ENCODE measurements at places on chromosomes 2 and 18. TPM values are rescaled to one million over a fixed set of nuclear protein-coding genes. Genes with fewer than 3 reads are reported as not detected.

The DAW1 gene
- polyA plus RNA-seq: 0.21 TPM

The LONRF2 gene
- polyA plus RNA-seq: 5.7 TPM

The LNPK gene
- polyA plus RNA-seq: 8.8 TPM

The RIT2 gene
- polyA plus RNA-seq: not detected

The KCNG3 gene
- not detected for polyA plus RNA-seq

The ARHGAP28 gene
- polyA plus RNA-seq: 0.65 TPM

The ACMSD gene
- polyA plus RNA-seq: not detected

The CCL20 gene
- polyA plus RNA-seq: 0.36 TPM

The ABCG5 gene
- polyA plus RNA-seq: 0.08 TPM

DNA sequence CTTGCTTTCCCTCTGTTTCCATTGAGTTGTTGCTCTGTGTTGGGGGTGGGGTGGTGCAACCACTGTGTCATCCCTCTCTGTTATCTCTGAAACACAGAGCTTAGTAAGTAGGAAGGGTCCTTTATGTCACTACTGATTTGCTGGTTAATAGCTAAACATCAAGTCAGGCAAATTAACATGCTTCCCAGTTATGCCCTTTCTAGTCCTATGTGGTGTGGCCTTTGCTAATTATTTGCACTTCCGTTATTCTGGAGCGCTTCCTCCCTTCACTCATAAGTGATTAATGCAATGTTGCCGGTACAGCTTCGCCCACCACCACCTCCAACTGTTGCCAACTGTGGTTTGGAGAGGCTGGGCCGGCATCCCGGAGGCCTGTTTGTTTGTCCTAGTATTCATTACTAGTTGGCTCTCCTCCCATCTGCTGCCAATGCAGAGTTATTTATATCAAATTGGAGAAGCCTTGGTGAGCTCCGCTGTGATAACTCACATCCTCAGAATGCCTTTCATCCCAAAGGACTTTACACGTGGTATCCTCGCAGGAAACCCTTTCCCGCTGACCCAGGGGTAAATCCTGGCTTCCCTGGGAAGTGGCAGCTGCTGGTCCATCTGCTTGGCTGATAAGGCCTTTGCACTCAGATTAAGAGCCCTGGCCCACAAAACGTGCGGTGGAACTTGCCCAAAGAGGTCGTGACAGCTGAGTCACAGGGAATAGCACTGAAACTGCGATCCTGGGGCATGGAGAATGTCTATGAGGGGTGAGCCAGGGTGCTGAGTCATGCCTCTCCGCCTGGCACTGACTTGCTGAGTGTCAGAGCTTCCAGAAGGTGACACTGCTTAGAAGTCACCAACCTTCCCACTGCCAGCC is 72.0 kb upstream of the ZCCHC2 start:
- DNase-seq: peak; percentile 92
- no peaks in the 10 kb centered on the region for H3K36me3 ChIP-seq
- H3K27me3 ChIP-seq: no peaks in the 10 kb centered on the region

DNA sequence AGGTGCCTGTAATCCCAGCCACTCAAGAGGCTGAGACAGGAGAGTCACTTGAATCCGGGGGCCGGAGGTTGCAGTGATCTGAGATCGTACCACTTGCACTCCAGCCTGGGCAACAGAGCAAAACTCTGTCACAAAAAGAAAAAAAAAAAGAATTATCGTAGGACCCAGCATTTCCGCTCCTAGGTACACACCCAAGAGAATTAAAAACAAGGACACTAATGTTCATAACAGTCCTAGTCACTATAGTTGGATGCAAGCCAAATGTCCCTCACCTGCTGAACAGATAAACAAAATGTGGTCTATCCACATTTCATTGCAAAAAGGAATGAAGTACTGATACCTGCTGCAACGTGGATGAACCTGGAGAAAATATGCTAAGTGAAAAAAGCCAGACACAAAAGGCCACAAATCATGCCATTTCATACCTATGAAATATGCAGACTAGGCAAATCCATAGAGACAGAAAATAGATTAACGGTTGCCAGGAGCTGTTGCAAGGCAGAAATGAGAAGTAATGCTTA is 21.2 kb downstream of the ADRA2B start:
- H3K4me1 ChIP-seq: peaks cover 8% of the 10 kb centered on the region
- H3K36me3 ChIP-seq: no peaks in the 10 kb centered on the region
- H3K27ac ChIP-seq: no peak overlapping the region

DNA sequence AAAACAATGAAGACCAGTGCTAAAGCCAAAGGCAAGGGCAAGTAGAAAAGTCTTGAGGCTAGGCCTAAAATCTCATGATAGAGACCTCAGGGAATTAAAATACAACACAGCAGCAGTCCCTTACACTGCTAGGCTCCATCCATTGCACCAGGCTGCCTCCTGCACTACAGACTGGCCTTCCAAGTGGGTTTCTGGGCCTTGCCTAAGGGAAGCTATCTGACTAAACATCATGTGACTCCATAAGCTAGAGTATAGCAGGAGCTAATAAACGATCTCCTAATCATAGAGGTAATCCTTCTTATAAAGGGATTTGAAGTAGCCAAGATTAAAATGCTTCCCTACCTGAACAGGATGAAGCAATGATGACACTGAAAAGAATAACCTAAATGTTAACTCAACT is 77.6 kb upstream of the NFU1 start:
- no peak overlapping the region for H3K4me3 ChIP-seq
- DNase-seq: no peak

DNA sequence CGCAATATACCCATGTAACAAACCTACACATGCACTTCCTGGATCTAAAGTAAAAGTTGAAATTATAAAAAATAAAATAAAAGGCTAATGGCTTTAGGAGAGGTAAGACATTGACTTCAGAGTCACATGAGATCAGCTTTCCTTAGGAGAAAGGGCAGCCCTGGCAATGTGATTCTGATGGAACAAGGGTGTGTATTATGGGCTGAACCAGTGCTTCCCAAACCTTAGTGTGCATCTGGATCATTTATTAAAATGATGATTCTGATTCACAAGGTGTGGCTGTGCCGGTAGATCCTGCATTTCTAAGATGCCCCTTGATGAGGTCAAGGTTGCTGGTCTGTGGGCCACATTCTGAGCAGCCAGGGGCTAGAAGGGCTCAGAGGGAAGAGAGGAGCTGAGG is 42.6 kb downstream of the LAMA3 start:
- H3K4me1 ChIP-seq: no peaks in the 10 kb centered on the region
- no peak overlapping the region for H3K27ac ChIP-seq
- DNase-seq: no peak
- no peak overlapping the region for H3K4me3 ChIP-seq
- H3K27me3 ChIP-seq: no peaks in the 10 kb centered on the region
- H3K36me3 ChIP-seq: no peaks in the 10 kb centered on the region

DNA sequence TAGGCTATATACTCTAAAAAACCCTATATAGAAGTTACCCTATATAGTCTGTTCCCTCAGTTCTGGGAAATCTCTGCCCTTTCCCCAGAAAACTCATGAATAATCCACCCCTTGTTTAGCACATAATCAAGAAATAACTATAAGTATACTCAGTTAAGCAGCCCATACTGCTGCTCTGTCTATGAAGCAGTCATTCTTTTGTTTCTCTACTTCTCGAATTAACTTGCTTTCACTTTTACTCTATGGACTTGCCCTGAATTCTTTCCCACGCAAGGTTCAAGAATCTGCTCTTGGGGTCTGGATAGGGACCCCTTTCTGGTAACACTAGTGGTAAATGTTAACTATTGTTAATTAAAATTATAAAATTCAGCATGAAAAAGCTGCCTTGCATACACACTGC is 17.4 kb upstream of the AP1S3 start:
- H3K27me3 ChIP-seq: no peaks in the 10 kb centered on the region
- DNase-seq: no peak
- H3K27ac ChIP-seq: no peak overlapping the region
- H3K4me3 ChIP-seq: no peak overlapping the region
- no peaks in the 10 kb centered on the region for H3K4me1 ChIP-seq

DNA sequence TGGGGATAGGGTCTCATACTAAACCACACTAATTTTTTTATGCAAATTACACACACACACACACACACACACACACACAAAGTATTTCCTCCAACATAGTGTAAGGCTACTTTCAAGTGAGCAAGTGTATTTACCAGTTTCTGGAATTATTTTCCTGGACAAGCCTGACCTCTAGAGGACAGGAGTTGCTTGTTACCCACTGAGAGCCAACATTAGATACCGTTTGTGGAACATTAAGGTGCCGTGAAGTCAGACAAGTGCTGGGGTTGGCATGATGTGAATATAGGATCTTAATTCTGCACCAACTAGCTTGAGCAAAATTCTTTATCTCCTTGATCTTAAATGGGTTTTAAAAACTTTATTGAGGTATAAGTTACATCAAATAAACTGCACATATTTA is 39.3 kb upstream of the SERPINB2 start:
- no peaks in the 10 kb centered on the region for H3K36me3 ChIP-seq
- H3K27ac ChIP-seq: no peak overlapping the region
- H3K27me3 ChIP-seq: no peaks in the 10 kb centered on the region
- H3K4me3 ChIP-seq: no peak overlapping the region
- no peaks in the 10 kb centered on the region for H3K4me1 ChIP-seq

DNA sequence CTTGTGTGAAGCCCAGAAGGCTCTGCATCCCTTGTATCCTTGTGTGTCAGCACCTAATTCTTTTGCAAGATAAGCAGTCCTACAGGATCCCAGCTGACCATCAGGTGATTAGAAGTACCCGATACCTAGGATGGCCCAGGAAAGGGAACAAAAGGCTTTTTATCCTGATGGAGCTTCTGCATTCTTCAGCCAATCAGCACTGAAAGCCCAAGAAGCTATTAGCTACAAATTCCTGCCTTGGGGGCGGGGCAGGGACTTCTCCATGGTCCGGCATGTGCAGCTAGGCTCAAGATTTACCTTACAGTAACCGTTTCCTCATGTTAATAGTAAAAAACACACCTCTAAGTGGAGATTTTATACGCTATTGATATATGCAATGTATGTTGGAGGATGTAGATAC is 264.6 kb upstream of the THUMPD2 start:
- peaks cover 3% of the 10 kb centered on the region for H3K27me3 ChIP-seq
- no peak overlapping the region for H3K27ac ChIP-seq
- H3K4me1 ChIP-seq: no peaks in the 10 kb centered on the region
- H3K4me3 ChIP-seq: no peak overlapping the region
- DNase-seq: no peak
- no peaks in the 10 kb centered on the region for H3K36me3 ChIP-seq

DNA sequence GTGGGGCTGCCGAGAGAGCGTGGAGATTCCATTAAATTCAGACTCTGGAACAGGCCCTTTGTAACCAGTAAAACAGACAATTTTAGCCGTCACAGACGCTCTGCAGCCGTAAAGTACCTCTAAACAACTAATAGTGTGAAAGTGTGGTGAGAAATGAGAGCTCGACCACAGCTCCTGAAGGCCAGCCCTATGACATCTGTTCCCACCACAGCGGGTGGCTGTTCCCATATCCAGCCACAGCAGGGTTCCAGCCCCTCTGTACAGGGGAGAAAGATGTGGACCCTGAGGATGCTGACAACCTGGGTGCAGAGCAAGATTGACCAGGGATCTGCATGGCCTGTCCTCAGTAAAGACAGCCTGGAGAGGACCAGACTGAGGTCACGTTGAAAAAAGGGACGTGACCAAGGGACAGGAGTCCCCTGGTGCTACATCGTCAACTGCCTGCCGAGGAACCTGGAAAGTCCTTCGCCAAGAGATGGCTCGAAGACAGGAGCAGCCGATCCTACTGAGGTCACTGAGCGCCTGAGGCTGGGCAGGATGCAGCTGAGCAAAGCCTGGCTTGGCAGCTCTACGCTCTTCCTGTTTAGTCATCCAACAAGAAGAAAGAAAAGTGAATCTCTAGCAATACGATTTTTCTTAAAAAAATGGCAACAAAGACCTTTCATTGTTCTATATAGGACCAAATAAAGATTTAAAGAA is 831.7 kb downstream of the RNF144A start:
- no peaks in the 10 kb centered on the region for H3K36me3 ChIP-seq
- H3K27me3 ChIP-seq: no peaks in the 10 kb centered on the region
- DNase-seq: no peak
- no peak overlapping the region for H3K27ac ChIP-seq

DNA sequence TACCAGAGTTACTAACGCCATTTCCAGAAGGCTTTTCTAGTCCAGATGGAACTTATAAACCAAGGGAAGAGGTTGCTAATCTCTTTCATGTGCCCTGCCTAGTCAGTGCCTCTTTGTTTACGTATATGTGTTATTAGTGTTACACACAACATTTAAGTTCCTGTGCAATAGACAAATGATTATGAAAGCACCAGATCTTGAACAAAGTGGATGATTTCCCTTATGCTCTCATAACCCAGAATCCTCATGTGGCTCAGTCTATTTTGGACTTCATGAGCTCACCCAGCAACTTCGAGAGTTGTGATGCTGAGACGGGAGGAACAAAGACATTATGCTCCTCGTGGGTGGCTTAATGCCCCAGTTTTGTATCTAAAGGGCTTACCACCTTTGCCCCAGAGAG is 214.4 kb upstream of the SP5 start:
- H3K4me3 ChIP-seq: no peak overlapping the region
- H3K36me3 ChIP-seq: no peaks in the 10 kb centered on the region
- no peaks in the 10 kb centered on the region for H3K27me3 ChIP-seq
- H3K27ac ChIP-seq: peak overlapping the region; percentile 6

GRCh38 chr2:85585781-85586105 is 1.5 kb downstream of the VAMP5 start:
- H3K27ac ChIP-seq: peak overlapping the region; percentile 89
- no peaks in the 10 kb centered on the region for H3K36me3 ChIP-seq
- H3K4me3 ChIP-seq: peak overlapping the region; percentile 81
- no peak for DNase-seq
- H3K27me3 ChIP-seq: no peaks in the 10 kb centered on the region

DNA sequence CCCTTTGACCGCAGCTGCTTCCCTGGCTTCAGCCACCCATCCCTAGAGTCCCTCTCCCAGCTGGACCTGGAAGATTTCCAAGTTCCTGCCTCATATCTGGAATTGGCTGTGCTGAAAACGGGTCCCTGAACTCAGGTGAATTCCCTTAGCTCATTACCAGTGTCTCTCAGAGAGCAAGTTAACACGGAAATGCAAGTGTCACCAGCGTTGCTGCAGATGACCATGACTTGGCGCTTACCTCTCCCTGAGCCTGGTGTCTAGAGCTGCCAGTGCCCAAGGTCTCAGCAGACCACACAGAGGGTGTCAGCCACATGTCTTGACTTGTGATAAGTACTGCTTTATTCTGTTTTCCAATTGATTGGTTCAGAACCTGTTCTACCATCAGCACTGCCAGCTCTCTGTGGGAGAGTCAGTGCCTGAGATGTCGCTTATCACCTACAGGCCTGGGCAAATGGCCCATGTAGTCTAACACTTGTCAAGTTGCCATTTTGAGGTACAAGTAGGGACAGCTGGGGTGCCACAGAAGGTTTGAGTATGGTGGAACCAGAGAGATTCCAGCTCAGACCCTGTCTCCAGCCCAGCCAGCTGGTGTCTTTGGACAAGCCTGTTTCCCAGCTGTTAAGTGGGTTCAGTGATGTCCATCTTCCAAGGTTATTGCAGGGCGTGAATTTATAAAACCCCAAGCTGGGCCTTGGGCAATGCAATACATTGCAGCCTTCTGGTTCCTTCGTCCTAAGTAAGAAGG is 48.7 kb downstream of the LYPD1 start:
- H3K4me1 ChIP-seq: no peaks in the 10 kb centered on the region
- H3K36me3 ChIP-seq: no peaks in the 10 kb centered on the region
- H3K27ac ChIP-seq: no peak overlapping the region
- no peak for DNase-seq
- H3K27me3 ChIP-seq: no peaks in the 10 kb centered on the region
